Testis (tissue), 5 donors: ENCODE measurements at places on chromosomes 4 and X. TPM values are rescaled to one million over a fixed set of nuclear protein-coding genes. Genes with fewer than 3 reads are reported as not detected.

DNA sequence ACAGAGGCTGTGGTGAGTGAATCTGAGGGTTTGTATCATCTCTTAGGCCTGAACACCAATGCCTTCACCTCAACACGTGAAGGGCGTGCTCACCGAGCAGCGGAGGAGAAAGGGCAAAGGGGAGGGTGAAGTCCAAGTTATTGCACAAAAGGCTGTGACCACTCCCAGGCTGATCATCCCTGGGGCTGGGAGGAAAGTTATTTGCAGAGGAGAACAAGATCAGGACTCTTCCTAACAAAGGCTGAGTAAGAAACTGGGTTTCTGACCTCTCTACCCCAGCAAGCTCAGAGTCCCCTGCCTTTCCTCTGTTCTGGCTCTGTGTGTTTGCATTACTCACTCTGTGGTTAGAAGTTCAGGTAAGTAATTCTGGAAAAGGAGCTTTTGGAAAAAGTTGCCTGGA is 366.3 kb upstream of the CXorf51A start:
- no peak for DNase-seq

DNA sequence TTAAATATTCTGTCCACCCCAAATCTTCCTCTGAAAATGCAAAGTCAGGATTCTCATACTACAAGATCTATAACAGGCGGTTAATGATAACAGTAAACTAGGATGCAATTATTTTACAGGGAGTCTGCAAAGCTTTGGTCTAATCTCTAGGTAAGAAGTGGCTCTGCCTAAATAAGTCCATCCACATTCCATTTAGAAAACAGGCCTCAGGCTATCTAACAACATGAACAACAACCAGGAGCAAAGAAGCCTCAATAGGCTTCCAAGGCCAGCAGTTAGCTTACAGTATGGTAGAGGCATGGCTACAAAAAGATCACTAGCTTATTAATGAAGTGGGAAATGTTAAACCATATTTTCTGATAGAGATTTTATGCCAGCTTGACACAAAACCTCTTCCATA is 6.4 kb downstream of the MAB21L2 start:
- no peak for DNase-seq

GRCh38 chr4:184166736-184167135 is 50.9 kb downstream of the ENPP6 start:
- DNase-seq, result no peak

GRCh38 chr4:41569961-41570360 is 32.0 kb downstream of the LIMCH1 start:
- no peak for DNase-seq

The HMGN5 gene
- total RNA-seq, result 105 TPM

- no peak for DNase-seq
Observed at GRCh38 chr4:29588617-29589016, 1131.6 kb upstream of the PCDH7 start.

The IL21 gene
- total RNA-seq, result not detected

DNA sequence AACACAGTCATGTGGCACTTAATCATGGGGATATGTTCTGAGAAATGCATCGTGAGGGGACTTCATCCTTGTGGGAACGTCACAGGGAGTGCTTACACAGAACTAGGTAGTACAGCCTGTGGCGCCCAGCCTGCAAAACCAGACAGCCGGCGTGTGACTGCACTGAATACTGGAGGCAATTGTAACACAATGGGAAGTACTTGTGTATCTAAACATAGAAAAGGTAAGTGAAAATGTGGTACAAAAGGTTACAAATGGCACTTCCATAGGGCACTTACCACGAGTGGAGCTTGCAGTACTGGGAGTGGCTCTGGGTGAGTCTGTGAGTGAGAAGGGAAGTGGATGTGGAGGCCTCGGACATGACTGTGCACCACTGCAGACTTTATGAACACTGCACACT is 5.2 kb downstream of the TLR3 start:
- DNase-seq, result no peak

DNA sequence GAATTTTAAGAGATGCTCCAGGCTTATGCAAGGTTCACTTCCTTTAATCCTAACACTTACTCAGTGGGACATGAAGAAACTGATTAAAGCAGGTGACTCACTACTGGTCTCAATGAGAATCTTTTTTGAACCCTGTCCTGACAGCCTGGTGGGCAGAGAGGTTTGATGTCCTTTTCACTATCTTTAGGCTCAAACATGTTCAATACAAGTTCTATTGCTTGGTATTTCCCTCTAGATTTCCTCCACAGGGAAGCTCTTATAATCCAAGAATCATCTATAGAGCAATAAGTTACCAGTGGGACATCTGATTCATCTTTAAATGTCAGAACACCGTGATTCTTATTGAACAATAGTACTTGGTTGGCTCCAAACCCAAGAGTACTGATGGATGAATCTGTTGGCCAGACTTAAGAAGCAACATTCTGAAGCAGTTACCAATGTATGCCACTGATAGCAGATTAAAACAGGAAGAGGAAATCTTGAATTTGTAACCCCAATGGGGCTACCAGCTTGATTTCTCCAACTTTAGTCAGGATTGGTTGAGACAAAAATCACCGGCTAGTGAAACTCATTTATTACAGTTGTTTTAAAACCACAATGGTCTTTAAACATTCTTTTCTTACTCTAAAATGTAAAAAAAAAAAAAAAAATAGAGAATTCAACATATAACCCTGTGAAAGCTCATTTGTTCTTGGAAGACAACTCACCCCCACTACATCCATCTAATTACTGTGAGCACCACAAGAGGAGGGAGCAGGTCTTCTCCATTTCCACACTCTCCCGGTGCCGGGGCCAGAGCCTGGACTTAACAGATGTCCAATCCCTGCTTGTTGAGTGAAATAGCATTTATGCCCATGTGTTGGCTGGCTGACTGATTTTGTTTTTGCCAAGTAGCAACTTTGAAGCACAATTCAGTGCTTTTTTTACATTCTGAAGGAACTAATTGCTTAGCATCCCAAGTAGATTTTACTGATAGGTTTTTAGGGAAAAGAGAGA is 43.3 kb downstream of the FGFBP1 start:
- DNase-seq, result no peak

DNA sequence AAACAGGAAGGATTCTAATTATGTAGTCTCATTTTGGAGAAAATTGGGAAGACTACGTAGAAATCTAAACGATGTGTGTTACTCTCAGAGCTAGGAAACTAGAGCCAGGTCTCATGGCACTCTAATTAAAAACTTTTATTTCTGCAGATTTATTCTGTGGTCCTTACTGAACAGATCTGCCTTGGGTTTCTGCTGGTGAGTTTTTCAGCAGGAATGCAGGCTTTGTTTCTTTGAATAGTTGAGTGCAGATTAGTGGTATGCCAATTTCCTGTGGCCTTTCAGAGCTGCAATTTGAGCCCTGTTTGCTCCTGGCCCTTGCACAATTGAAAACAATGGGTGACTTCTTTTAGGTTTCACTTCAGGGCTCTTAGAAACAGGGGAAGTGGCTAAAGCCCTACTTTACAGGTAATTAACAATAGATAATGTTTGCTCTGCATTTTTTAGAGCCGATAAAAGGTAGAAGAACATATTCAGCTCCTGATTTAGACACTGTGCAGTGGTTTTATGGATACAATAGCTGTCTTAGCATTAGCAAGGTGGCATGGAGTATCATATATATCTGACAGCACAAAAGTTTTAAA is 21.8 kb downstream of the SPRY1 start:
- no peak for DNase-seq
